NCI-H1417 treated with DMSO at 0.1 percent for 48 hours (cell line): ENCODE measurements at places on chromosomes 4 and X.

- no peak for DNase-seq
These were observed 19.3 kb downstream of the WDR13 start for GRCh38 chrX:48616576-48616975.

GRCh38 chr4:119093042-119093827, 42.4 kb upstream of the MYOZ2 start:
- DNase-seq, result no peak

DNA sequence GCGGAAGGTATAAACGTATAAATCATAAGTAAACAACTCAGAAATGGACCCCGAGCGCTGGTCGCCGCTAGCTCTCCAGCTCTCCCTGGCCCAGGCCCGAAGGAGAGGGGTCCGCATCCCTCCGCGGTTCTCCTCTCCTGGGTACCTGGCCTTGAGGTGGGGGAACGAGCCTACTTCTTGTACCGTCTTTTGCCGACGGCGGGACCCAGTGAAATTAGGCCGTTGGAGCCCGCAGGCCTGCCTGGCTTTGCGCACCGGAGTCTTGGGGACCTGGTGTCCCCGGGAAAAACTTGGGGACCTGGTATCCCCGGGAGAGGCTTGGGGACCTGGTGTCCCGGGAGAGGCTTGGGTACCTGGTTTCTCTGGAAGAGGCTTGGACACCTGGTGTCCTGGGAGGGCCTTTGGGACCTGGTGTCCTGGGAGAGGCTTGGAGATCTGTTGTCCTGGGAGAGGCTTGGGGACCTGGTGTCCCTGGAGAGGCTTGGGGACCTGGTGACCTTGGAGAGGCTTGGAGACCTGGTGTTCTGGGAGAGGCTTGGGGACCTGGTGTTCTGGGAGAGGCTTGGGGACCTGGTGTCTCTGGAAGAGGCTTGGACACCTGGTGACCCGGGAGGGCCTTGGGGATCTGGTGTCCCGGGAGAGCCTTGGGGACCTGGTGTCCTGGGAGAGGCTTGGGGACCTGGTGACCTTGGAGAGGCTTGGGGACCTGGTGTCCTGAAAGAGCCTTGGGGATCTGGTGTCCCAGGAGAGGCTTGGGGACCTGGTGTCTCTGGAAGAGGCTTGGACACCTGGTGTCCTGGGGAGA, 12.0 kb downstream of the SHOX start:
- DNase-seq, result no peak

DNA sequence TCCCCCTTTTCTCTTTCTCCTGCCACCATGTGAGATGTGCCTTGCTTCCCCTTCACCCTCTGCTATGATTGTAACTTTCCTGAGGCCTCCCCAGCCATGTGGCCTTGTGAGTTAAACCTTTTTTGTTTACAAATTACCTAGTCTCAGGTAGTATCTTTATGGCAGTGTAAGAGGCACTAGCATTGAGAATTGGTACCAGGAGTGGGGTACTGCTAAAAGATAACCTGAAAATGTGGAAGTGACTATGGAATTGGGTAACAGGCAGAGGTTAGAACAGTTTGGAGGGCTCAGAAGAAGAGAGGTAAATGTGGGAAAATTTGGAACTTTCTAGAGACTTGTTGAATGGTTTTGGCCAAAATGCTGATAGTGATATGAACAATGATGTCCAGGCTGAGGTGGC, 182.0 kb downstream of the CHM start:
- DNase-seq, result no peak

DNA sequence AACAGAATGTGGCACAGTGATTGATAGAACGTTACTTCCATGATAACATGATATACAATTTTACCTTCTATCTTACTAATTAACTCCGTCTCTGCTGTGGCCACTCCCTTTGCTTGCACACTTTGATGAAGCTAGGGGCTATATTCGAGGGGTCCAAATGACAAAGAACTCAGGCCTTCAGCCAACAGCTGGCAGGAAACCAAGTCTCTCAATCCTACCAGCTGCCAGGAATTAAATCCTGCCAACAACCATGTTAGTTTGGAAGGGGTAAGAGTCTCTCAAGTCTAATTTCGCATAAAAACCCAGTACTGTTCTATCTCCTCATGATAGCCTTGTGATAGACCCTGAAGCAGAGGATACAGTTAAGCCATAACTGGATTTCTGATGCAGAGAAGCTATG, 1122.9 kb upstream of the PCDH10 start:
- DNase-seq, result no peak

GRCh38 chr4:926538-926937, 5.6 kb downstream of the GAK start:
- no peak for DNase-seq

- no peak for DNase-seq
These were observed 130.4 kb upstream of the CPEB2 start for GRCh38 chr4:14871676-14872430.

DNA sequence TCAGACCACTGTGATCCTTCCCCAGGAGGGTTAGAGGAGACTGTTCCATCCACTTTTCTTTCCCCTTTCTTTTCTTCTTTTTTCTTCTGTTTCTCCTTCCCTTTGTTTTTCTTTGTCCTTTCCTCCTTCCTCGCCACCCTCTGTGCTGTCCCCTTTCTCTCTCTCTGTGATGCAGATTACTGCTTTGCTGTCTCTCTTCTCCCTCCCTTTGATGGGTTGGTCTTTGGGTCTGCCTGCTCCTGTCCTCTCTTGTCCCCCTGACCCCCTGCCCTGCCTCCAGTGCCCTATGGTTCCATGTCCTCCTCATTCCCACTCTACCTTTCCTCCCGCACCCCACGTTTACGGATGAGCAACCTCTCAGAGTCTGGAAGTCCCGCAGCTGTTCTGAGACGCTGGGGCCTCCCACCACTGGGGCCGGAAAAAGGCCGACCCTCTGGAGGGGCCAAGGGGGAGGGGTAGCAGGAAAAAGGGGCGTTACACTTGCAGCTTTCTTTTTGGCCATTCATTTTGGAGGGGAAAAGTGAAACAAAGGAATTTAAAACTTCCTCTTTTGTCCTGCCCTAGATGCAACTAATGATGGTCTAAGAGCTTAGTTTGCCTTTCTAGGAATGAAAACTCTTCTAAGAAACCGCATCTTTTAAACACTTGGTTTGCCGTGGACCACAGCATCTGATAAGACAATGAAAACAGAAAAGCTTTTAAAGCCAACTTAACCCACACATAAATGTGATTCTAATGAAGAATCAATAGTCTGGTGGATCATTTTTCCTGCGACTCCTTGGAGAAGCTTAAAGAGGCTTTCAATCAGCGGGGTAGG, 24.5 kb upstream of the TSR2 start:
- DNase-seq, result no peak

DNA sequence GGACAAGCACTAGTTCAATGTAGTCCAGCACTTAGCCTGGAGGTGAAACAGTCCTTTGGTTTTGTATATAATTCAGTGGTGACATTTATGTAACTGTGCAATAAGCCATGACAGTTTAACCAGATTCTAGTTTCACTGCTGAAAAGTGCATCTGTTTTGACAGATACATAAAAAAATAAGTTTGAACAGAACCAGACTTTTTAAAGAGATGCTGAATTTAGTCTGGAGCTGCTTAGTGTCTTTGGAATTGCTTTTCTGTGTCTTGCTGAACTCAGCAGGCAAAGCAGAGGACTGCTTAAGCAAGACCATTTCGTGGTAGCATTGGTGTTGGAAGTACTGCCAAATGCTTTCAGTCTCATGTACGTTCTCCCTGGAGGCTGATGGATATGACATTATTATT, 393.5 kb downstream of the MAPK10 start:
- no peak for DNase-seq

GRCh38 chrX:7263961-7264360, 116.0 kb upstream of the PUDP start:
- DNase-seq, result no peak

GRCh38 chr4:80489798-80490197, 154.3 kb downstream of the CFAP299 start:
- no peak for DNase-seq
